ENCODE measurements at places on chromosomes 5 and 9.

- no peak for DNase-seq
These were observed 206.1 kb upstream of the ZNF608 start for GRCh38 chr5:124952566-124952965.

DNA sequence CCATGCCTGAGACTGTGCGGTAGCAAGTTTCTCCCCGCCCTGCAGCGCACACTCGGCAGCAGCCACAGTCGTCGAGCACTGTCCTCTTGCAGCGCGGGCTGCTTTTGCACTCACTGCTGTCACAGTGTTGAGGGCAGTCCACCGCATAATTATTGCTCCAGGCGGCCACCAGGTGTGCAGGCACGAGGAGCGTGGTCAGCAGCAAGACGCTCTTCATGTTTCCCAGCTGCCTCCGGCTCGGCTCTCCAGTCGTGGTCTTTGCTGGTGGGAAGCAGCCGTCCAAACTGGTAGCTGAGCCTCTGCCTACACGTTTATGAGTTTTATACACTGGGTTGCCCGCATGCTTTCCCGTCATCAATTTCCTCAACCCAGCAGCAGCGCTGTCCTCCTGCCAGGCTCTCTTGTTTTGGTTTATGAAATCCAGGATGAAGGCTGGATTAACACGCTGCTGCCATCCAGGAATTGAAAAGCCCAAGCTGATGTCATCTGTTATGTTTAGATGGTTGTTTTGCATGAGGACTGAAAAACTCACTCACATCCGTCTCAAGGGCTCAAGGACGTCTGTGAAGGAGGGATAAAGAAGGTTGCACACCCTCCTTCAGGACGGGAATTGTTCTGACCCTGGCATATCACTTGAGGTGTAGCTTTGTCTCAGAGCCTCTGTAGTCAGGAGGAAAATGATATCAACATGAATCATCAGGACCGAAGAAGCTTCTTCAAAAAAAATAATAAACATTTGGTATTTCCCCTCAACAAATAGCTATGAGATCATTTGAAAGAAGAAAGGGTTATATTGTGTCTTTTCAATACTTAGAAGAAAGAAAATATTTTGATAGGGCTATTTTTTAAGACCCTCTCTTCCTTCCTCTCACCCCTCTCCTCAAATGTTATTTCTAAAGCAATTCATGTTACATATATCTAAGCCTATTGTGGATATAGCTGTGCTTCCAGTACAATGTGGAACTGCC, at the start of gene ESM1:
ESM1 (minus strand) TSS at position 293 of the 968 bp plus-strand sequence; CDS start at position 217, 76 bp downstream.
- DNase-seq = no peak

DNA sequence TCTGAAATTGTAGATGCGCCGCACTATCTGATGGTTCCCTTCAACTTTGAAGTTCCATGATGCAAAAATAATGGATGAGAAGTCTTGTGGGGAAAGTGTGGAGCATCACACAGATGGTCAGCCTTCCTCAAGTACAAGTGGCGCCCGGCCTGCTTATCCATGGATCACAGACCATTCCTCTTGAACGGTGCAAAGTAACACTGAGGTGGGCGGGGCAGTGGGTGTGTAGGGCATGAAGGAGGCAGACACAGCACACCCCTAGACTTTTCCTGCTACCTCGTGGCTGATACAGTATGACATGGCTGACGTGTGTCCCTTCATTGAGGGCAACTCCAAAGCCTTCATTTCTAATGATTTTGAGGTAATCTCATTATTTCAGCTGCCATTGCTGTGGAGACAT, 2.5 kb upstream of the GNG10 start:
- no peak for DNase-seq

GRCh38 chr5:95261437-95262175, 23.3 kb downstream of the MCTP1 start:
- DNase-seq = no peak

- no peak for DNase-seq
These were observed 30.6 kb downstream of the KDM4C start for GRCh38 chr9:6788162-6789016.

DNA sequence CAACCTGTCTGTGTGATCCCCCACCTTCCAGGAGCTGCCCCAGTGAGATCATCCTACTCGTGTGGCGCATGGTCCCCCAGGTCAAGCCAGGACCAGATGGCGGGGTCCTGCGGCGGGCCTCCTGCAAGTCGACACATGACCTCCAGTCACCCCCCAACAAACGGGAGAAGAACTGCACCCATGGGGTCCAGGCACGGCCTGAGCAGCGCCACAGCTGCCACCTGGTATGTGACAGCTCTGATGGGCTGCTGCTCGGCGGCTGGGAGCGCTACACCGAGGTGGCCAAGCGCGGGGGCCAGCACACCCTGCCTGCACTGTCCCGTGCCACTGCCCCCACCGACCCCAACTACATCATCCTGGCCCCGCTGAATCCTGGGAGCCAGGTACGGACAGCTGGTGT, 43.7 kb downstream of the RGS3 start:
- DNase-seq = no peak

DNA sequence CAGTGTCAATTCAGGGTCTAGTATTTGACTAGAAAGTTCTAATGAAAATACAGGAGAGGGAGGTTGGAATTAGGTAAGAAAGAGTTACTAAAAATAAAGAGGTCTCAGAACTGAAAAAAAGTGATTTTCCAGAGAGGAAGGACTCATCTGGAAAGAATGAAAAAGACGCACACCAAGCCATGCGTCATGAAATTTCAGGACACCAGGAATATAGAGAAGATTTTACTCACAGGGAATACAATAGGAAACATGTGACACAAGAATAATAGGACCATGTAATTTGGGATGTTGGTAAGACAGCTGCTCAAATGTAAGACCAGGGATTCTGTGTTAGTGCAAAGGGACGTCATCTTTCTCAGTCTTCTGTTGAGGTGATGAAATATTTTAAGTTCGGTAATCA, 224.7 kb downstream of the GDNF start:
- no peak for DNase-seq

DNA sequence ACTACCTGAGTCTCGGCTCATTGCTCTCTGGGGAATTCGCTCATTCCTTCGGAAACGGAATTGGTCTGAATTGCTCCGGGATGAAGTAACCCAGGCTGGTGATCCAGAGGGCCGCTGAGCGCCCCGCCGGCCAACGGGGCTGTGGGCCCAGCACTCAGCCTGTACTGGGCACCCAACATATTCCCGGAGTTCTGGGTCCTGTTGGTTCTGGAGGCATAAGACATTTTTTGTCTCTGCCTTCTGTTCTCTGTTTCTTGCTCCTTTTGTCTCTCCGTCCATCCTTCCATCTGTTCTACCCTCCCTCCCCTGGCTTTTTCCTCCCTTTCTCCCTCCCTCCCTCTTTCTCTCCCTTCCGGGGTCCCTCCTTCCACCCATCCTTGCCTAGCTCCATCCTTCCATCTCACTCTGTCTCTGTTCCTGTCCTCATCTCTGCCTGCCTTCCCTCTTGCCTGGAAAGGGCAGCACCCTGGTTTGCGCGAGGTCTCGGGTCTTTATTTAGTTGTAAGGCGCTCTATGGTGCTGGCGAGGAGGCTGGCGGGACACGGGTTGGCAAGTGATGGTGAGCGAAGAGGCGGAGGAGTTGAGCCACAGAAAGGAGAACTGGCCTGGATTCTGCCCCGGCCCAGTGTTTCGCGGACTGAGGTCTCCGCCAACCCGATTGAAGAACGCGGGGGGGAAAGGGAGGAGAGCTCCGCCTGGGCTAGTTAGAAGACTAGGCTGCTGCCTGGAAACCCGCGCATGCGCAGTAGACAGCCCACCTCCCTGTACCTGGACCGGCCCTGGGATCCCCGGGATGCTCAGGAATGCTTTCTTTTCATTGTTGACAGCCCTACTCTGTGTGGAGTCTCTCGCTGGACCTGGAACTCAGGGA, 1468.0 kb downstream of the FOXD4L5 start:
- DNase-seq = peak; percentile 41
